ENCODE measurements at places on chromosomes 16 and 17.

DNA sequence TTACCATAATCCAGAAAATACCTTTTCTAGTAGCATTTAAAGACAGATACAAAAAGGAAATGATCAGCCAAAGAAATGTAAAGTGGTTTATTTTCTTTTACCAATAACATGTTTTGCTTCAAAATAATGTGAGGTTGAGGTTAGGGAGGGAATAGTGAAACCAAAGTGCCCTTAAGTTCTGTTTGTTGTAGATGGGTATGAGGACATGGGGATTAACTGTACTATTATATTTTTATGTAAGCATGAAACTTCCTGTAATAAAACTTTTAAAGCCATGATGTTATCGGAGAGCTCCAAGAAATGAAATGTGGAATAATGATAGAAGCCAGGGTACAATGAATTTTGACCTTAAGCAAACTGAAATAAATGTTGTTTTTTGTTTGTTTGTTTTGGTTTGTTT lies 9.9 kb downstream of the C16orf46 start:
- DNase-seq, result no peak

DNA sequence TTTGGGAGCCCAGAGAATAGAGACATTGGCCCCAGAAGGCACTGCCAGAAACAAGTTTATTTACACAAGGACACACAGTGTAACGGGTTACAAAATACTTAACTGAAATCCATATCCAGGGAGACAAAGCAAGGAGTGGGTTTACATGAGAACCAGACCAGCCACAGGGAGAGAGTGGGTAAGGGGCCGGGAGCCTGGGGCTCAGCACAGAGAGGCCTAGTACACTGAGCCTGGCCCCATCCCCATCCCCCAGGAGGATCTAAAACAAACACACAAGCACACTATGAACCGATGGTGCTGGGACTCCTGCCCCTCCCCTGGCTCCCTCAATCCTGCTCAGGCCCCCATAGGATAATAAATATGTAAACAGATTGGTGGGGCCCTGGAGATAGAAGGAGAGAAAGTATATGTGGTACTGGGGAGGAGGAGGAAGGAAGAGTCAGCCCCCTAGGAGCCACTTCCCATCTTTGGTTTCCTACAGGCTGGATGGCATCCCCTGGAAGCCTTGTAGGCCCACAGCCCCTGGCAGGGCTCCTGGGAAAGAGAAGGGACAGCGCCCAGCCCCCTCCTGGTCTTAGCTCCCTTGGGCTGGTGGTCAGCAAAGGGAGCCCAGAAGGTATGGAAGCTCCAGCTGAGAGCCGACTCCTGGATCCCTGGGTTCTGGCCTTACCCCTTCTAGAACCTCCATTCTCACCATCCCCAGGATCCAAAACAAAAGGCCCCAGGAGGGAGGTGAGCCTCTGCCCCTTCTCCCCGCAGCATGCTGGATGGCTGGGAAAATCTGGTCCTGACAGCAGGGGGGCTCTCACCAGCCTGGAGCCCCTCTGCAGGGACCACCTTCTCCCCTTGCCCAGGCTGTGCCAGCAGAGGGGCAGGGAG lies 6.4 kb downstream of the G6PC3 start:
- DNase-seq, result no peak

GRCh38 chr17:50534222-50534978 lies 1.9 kb downstream of the EPN3 start:
- DNase-seq, result peak; percentile 55

- DNase-seq, result no peak
Measured at GRCh38 chr17:19002805-19003542, 1.6 kb downstream of the FAM83G start.

GRCh38 chr17:80870401-80870800 lies 121.2 kb upstream of the CHMP6 start:
- no peak for DNase-seq

- no peak for DNase-seq
Measured at GRCh38 chr16:52561910-52562741, 15.2 kb upstream of the TOX3 start.

DNA sequence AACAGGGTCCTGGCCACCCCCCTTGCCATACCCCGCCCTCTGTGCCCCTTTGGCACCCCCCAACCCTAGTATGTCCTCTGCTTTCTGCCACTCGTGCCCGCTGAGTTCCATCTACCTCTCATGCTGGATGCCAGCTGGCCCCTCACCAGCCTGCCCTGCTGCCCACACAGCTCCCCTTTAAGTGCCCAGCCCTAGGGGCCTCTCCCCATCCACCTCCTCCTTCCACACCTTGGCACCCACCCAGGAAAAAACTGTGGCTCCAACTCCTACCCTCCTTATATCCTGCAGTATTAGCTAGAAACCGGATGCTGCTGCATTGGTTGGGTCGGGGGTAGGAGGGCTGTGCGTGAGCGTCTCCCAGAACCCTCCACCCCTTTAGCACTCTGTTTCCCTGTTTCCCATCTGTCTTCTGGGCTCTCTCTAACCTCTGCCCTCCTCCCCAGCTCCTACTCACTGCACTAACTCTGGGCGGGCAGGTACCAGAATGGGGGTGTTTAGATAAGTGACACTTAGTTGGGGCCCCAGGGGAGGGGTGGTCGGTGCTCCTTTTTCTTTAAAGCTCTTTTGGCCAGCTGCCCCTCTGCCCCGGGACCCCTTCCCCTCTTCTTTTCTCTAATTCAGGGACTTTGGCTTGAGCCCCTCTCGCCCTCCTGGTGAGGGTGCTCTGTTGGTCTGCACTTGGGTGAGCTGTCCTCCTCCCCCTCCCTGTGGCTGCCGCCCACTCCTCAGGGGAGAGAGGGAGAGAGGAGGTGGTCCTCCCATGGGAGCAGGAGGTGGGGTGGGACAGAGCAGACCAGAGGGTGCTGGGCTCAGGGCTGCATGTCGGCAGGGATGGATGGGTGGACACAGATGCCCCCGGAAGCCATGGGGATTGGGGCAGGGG lies 9.9 kb downstream of the NR1D1 start:
- DNase-seq, result no peak

- DNase-seq, result no peak
Measured at GRCh38 chr16:13839577-13839976, 80.4 kb upstream of the ERCC4 start.

DNA sequence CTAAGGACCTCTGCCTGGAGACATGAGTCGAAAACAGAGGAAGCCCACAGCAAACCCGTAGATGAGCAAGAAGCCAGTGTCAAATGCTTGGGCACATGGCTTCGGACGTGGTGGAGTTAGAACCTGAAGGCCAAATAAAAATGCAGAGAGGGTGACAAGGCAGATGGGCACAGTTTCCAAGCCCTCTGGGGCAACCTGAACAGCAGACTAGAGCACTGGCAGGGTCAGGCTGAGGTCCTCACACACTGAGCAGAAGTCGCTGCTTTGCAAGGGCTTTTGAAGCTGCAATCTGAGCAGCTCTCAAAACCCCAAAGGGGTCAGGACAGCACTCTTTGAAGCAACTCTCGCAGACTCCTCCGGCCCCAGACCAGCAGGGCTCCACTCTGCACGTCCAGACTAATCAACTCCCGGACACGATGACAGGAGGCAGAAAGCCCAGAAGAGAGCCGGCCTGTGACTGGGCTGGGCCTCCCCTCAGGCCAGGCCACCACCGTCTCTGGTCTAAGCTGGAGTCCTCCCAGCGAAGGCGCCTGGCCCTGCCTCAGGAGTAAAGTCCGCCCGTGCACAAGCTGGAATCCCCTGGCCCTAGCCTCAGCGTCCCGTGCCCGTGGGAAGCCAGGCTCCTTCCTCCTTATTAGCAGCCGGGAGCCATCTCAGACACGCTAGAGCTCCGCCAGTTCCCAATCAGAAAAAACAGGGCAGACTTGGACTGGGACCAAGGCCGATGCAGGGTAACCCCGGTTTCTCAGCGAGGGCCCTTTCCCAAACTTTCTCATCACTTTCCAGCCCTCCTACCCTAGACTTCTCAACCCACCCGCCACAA lies 924 bp downstream of the SMARCD2 start:
- no peak for DNase-seq

- DNase-seq, result no peak
Measured at GRCh38 chr16:19744670-19745069, 26.6 kb downstream of the IQCK start.

DNA sequence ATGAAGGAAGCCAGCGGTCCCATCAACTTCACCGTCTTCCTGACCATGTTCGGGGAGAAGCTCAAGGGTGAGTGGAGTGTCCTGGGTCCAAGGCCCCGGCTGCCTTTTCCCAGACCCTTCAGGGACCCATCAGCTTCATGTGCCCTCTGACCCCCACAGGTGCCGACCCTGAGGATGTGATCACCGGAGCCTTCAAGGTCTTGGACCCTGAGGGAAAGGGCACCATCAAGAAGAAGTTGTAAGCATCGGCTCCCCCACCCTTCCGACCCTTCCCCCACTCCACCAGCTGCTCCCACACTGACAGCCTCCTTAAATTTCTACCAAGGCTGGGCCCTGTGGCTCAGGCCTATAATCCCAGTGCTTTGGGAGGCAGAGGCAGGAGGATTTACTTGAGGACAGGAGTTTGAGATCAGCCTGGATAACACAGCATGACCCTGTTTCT lies 1.9 kb downstream of the MYL11 start:
- no peak for DNase-seq

DNA sequence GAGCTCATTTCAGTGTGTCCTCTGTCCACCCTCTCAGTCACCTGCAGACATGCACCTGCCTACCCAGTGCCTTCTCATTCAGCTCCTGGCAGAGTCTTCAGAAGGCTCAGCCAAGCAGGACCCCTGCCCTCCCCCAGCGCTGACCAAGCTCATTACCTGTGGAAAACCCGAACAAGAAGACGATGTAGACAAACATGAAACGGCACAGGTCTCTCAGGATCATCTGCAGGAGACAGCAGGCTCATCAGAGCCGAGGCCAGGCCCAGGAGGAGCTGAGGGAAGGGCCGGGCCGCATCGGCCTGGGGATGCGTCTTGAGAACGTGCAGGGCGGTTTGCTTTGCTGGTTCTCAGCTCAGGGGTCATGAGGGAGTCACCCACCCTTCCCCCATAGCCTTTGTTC lies 19.4 kb upstream of the TRPV3 start:
- DNase-seq, result no peak

DNA sequence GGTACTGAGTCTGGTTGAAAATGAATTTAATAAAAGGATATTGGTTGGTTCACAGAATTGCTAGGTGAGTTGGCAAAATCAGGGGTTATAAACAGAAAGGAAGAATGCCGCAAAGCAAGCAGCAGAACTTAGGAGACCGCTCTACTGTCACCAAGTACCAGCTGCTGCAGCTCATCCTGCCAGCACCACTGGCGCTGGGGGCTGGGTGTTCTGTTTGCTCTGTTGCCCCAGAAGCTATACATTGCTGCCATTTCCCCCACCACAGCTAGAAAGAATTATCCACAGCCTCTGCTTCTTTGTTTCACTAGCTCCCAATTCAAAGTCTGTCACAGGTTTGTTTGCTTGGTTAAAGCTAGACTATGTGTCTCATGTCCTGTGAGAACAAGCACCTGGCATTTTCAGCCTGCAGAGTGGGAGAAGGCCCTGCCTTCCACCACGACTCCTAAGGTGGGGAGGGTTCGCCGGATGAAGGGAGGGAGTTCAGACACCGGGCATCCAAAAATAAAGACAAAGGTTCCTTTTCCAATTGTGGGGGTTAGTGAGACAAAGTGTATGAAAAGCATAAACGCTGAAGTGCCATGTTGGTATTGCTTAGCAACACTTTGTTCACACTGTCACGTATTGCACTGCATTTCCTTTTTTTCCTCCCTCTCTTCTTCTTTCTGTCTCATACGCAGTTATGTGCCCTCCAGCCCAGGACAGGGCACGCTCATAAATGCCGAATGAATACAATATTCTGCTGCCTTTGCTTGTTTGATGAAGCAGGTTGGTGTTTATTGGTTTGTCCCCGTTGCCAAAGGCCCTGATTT lies 9.6 kb upstream of the CPD start:
- DNase-seq, result no peak

DNA sequence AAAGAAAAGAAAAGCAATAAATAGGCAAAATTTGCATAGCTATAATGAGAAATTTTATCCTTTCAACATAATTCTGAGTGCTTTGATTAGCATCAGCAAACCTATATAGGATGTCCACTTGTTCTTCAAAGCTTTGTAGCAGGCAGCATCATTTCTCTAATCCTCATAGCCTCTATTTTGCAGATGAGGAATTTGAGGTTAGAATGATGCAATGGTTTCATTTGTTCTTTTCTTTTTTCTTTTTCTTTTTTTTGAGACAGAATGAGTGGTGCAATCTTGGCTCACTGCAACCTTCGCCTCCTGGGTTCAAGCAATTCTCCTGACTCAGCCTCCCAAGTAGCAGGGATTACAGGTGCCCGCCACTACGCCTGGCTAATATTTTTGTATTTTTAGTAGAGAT lies 594.4 kb downstream of the TOX3 start:
- DNase-seq, result no peak

DNA sequence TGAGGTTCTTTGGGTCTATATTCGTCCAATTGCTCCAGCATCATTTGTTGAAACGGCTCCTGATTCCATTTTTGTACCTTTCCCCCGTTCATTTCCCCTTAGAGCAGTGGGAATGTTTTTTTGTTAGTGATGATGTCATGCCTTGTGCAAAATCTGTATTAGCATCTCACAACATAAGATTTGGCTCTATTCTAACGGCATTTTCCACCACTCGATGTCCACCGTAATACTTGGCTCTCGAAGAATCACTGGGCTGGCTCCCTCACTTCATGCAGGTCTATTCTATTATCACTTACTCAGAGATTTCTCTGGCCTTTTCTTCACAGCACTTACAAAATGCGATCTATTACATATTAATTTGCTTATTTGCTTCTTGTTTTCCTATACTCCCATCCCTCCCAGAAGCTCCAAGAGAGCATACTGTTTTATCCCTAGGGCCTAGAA lies 571 bp upstream of the NME1 start:
- DNase-seq, result no peak

- DNase-seq, result no peak
Measured at GRCh38 chr16:71259086-71259485, 28.6 kb upstream of the HYDIN start.

DNA sequence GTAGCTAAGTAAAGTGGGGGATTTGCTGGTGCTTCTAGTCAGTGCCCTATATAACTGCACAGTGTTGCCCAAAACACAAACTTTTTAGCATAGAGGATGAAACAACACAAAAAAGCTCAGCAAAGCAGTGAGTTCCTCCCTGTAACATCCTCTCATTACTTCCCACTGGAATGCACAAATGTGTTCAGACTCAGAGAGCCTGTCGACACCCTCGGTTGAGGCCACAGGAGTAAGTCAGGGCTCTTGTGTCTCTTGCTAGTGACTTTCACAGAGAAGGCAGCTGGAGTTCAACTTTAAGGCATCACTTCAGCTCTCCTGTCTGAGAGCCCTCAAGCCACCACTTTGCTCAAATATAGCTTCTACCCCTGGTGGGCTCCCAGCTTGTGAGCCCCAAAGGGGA lies 107.2 kb upstream of the NETO2 start:
- no peak for DNase-seq

GRCh38 chr16:85515830-85516397 lies 97.2 kb upstream of the GSE1 start:
- DNase-seq, result no peak

DNA sequence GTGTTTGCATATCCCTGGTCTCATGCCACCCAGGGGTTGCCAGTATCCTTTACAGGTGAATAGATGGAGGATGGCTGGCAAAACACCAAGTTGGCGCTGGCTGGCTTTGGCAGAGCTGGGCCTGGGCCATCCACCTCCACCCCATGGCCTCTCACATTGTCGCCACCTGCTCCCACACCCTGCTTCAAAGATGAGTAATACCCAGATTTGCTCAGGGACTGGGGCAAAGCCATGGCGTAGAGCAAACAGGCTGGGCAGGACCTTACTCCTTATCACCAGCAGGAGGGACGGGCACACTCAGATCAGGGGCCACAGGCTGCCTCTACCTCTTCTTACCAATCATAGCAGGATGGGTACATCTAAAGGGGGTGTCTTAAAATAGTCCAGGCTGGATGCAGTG lies 24.3 kb downstream of the PLA2G10 start:
- DNase-seq, result no peak

- peak; percentile 81 for DNase-seq
Measured at GRCh38 chr17:64420143-64420670, 28.7 kb upstream of the MILR1 start.

Measured in HCT116 (cell line).